ENCODE measurements at places on chromosomes 4 and X.

GRCh38 chr4:109032671-109033070 is 269.8 kb downstream of the COL25A1 start:
- no peak for DNase-seq

GRCh38 chr4:55475394-55476243 is 71.1 kb downstream of the CLOCK start:
- no peak for DNase-seq

DNA sequence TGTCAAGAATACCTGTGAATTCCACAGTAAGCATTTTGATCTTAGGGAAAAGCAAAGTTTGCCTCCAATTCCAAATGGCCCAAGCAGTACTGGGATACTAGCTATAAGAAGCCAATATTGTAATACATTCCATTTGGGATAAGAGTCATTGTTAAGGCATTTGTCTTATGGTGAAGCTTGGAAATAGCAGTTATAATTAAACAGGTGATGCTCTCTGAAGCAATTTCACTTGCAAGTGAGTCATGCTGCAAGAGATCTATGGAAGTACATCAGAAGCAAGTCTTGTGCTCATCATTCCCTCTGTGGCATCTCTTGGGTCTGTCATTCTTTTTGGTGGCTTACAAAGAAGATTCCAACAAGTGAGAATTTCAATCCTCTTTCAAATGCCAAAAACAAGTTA is 386.4 kb upstream of the RPS6KA3 start:
- DNase-seq, result no peak

GRCh38 chr4:37434469-37434868 is 189.9 kb downstream of the NWD2 start:
- no peak for DNase-seq

- no peak for DNase-seq
Observed at GRCh38 chrX:50114113-50114512, 86.7 kb downstream of the AKAP4 start.

GRCh38 chr4:66572949-66573348 is 902.7 kb upstream of the EPHA5 start:
- DNase-seq, result no peak

DNA sequence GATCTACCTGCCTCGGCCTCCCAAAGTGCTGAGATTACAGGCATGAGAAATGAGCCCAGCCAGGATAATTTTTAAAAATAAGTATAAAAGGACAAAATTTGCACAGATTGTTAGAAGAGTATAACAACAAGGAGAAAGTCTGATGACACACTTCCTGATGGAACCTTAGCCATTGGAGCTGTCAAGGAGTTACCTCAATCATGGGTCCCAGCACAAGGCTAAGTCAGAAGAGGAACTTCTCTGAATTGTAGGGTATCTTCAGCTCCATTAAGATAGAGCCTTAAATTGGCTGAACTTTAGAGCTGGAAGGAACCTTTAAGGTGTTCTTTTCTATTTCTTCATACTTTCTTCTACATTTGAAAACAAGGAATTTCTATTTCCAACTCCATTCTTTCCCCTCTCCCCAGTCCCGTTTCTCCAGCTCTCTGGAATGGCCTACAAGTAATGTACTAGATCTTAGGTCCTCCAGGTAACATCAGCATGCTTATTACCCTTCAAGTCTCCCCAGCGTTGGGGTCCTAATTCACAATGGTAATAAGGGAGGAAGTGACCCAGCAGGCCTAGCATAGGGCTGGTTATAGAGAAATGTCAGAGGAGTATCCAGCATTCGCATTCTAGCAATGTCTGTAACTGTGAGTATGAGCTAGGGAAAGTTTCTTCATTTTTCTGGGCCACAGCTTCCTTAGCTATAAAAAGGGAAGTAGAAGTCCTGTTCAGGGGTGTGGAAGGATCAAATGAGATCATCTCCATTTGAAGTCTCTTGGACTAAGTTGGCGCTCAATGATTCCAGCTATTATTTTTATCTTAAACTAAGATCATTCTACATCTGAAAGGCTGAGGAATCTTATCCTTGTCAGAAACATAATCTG is 18.5 kb upstream of the RBPJ start:
- DNase-seq, result no peak

DNA sequence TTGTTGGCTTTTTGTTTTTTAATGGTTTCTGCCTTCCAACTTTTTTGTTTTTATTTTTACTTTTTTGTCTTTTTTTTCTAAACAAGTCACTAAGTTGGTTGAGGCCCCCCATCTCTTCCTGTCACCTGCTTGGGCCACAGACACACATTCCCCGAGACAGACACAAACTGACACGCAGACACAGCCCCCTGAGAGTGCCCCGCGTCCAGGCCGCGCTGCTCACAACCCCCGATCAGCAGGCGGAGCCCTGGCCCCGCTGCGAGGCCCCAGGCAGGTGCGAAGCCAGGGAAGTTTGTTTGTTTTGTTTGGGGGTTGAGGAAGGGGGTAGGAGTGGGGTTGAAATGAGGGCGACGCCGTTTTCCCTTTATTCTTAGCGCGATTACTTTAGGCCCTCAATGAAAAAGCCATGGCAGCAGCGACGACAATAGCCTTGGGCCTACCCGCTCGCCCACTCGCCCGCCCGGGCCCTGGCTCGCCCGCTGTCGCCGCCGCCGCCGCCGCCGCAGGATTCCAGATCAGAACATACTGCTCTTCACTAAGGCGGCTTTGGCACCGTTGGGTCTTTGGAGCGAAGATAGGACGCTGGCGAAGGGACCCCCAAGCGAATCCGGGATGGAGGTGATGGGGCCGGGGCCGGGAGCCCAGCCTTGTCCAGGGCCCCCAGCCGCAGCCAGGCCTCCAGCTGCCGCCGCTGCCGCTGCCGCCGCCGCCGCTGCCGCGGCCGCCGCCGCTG is 3.1 kb downstream of the PHOX2B start:
- no peak for DNase-seq

DNA sequence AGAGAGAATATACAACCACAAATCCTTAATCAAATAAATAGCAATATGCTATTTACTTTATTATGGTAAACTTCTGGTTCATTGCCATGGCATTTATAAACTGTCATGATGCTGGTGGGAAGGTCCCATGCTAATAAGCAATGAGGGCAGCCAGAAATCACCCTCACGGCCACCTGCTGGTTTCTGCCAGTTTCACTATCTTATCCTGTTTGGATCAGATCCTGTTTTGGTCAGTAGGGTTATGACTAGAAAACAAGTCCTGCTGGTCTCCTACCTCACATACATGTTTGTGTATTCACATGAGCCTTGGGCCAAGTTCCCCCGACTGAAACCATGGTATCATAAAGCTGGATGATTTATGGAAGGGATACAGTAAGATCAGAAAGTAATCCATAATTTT is 28.1 kb downstream of the XAGE5 start:
- no peak for DNase-seq

DNA sequence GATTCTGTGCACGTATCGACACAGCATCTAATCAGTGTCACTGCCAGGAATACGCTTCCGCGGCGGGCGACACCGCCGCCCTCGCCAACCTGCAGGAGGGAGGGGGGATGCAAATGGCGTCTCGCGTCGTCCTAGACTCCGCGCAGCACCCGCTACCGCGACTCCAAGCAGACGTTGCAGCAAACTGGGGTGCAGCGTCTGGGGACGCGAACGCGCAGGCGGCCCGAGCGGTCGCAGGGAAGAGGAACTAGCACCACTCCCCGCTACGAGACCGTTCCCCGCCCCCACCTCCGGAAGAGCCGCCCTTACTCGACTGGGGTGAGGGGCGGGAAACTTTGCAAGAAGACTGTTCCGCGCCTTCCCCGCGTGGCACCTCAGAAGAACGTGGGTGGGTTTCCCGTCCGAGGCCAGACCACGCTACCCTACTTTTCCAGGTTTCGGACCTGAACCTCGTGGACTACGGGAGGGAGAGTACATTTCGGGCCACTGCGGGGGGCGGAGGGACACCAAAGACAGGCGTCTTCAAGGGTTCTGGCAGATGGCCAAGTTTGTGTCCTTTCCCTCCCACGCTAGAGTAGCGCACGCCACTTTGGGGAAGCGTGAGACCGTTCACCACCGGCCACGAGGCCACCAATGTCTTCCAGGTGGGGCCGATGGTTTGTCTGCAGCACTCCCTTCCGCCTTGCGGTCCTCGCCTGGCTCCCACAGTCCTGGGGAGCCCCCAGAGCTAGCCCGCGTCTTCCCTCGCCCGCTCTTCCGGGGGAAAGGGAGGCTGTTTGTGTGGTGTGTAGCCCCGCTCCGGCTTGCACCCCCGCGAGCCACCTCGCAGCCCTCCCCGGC is 78.0 kb upstream of the BCOR start:
- DNase-seq, result peak; percentile 59

GRCh38 chr4:15894393-15894792 is 44.1 kb downstream of the FGFBP1 start:
- DNase-seq, result no peak

- DNase-seq, result no peak
Observed at GRCh38 chr4:138696771-138697170, 318.8 kb upstream of the NOCT start.

DNA sequence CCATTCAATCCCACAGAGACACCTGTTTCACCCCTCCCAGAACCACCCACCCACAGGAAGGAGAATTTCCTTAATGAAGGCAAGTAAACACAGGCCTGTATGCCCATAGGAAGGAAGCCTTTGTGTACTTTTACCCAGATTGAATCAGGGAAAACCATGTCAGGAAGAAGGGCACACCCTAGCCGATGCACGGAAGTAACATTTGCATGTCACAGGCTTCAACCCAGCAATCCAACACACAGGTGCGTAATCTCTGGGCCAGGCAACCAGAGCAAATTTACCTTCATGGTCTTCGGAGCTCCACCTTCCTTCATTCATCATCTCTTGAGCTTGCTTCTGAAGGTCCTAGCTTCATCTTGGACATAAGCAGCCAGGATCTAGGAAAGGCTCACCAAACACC is 206.3 kb downstream of the SHROOM3 start:
- DNase-seq, result no peak

GRCh38 chr4:125043486-125043885 is 271.3 kb upstream of the FAT4 start:
- DNase-seq, result no peak

- no peak for DNase-seq
Observed at GRCh38 chr4:75675004-75675531, 1.9 kb upstream of the G3BP2 start.

GRCh38 chrX:15373976-15374375 is 10.2 kb downstream of the VEGFD start:
- DNase-seq, result no peak

GRCh38 chrX:119690921-119691716 is 1.8 kb downstream of the SEPTIN6 start:
- no peak for DNase-seq

- DNase-seq, result no peak
Observed at GRCh38 chr4:180394730-180395129, 1848.5 kb upstream of the TENM3 start.

GRCh38 chr4:169510617-169511016 is 101.8 kb downstream of the NEK1 start:
- no peak for DNase-seq

DNA sequence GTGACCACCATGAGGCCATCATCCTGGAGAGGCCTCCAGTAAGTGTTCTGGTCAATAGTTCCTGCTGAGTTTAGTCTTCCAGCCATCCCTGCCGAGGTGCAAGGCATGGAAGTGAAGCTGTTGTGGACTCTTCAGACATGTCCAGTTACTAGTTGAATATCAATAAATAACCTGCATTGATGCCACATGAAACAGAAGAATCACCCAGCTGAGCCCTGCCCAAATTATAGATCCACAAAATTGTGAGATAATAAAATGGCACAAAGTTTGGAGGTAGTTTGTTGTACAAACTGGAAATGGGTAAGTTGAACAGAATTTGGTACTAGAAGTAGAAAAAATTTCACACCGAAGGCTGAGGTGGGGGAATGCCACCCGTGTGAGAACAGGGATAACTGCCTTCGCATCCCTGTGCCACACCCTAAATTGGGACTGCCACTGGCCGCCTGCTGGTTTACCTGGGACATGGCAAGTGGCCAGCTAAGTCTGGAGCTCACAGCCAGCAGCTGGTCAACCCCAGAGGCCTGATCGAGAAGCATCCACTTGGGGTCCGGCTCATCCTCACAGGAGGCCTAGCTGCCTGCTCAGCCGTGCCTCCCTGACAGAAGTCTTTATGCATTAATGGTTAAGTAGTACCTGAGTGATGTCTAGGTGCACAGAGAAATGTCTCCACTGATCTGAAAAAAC is 184.5 kb downstream of the SPRY1 start:
- no peak for DNase-seq

GRCh38 chr4:39608451-39608850 is 30.2 kb downstream of the SMIM14 start:
- DNase-seq, result no peak

GRCh38 chrX:18575744-18576143 is 96.2 kb downstream of the RS1 start:
- DNase-seq, result no peak

DNA sequence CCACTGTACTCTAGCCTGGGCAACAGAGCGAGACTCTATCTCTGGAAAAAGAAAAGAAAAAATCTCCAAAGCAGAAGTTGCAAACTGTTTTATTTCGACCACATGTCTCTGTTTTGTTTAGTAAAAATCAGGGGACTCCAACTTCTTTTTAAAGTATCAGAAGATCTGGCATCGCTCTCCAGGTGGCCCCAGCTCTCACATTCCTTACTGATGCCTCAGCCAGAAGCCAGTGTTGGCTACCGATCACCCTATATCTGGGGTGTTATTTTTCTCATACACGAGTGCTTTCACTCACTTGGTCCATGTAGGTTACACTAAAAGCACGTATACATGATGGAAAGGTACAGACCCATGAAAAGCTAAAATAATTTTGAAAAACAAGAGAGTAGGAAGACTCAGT is 8.3 kb downstream of the MPP1 start:
- DNase-seq, result no peak

DNA sequence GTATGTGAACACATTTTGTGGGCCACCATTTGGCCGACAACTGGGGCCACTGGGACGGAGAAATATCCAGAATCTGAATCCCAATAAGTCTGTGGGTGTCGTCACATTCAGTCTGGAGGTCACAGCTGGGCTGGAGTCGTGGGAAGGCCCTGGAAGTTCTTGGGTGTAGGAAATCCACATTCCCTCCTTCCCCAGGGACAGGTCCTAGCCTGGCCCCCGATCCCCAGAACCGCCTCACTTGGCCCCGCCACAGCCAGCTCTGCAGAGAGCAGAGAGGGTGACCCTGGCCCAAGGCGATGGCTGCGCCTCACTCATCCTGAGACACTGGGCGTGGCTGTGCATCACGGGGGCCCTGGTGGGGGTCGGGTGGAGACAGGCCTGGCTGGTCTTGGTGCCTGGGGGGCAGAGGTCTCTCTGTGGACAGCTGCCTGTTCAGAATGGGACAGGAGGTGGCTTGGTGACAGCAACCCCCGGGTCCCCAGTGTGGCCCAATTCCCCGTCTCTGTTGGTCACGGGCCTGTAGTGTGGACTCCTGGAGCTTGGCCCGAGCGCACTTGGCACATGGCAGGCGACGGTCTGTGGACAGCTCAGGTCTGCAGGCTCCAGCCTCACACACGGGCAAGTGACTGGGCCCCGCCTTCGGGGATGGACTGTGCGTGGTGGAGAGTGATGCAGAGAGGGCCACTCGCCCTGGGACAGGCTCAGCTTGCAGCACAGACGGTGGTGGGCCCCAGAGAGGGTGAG is 16.4 kb downstream of the DOK7 start:
- no peak for DNase-seq

- DNase-seq, result no peak
Observed at GRCh38 chr4:57740625-57741190, 630.5 kb upstream of the IGFBP7 start.
